ENCODE measurements at places on chromosomes 11 and 22. TPM values are rescaled to one million over a fixed set of nuclear protein-coding genes. Genes with fewer than 3 reads are reported as not detected.

The TRPT1 gene
- total RNA-seq = 82.3 TPM

The LRRC56 gene
- total RNA-seq = 0.25 TPM

- peaks cover 43% of the 10 kb centered on the region for H3K4me1 ChIP-seq
- H3K36me3 ChIP-seq = no peaks in the 10 kb centered on the region
- H3K4me3 ChIP-seq = no peak overlapping the region
- no peaks in the 10 kb centered on the region for H3K27me3 ChIP-seq
- H3K27ac ChIP-seq = peak overlapping the region; percentile 16
Measured at GRCh38 chr11:44977493-44977984, 26.9 kb upstream of the TP53I11 start.

GRCh38 chr11:65363770-65364169, 9.2 kb downstream of the TIGD3 start:
- DNase-seq = no peak
- H3K36me3 ChIP-seq = no peaks in the 10 kb centered on the region
- H3K4me3 ChIP-seq = no peak overlapping the region
- no peaks in the 10 kb centered on the region for H3K27me3 ChIP-seq
- peaks cover 24% of the 10 kb centered on the region for H3K4me1 ChIP-seq

- H3K36me3 ChIP-seq = no peaks in the 10 kb centered on the region
- no peaks in the 10 kb centered on the region for H3K27me3 ChIP-seq
- no peaks in the 10 kb centered on the region for H3K4me1 ChIP-seq
- H3K27ac ChIP-seq = no peak overlapping the region
- no peak for DNase-seq
Measured at GRCh38 chr11:42465623-42466022, 846.2 kb upstream of the API5 start.

DNA sequence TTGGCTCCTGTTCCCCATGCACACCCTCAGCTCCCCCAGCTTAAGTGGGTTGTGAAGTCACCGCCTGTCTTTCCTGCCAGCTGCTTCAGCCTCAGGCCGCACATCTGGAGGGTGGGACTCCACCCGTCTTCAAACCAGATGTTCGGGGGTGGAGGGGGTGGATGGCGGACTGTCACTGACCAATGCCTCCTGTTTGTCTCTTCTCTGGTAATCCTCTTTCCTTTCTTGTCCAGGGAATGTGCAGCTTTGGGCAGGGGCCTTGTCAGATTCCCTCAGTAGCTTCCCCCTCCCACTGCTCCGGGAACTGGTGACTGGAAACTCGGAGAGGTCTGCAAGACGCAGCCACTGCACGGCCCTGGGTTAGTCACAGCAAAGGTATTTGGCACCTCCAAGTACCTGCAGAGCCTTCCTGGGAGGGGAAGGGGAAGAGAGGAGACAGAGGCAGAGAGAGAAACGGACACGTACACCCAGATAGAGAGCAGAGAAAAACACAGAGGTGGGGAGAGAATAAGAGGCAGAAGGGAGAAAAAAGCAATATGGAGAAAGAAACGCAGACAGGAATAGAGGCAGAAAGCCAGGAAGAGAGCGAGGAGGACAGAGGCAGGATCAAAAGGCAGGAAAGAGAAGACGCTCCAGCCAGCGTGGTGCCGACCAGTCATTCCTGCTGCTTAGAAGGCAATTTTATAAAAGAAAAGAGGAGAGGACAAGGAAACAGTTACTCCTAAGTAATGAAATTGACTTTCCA, 56.1 kb upstream of the TIMP3 start:
- H3K27ac ChIP-seq = peak overlapping the region; percentile 79
- peaks cover 30% of the 10 kb centered on the region for H3K4me1 ChIP-seq
- no peaks in the 10 kb centered on the region for H3K36me3 ChIP-seq
- no peaks in the 10 kb centered on the region for H3K27me3 ChIP-seq

- no peak overlapping the region for H3K27ac ChIP-seq
- H3K4me1 ChIP-seq = peaks cover 17% of the 10 kb centered on the region
- no peak for DNase-seq
- H3K36me3 ChIP-seq = peaks cover 73% of the 10 kb centered on the region
- no peak overlapping the region for H3K4me3 ChIP-seq
Measured at GRCh38 chr22:46202897-46203600, 47.0 kb downstream of the CDPF1 start.

GRCh38 chr11:68897441-68897840, 6.2 kb downstream of the MRPL21 start:
- H3K4me3 ChIP-seq = no peak overlapping the region
- no peak for DNase-seq
- H3K4me1 ChIP-seq = peaks cover 32% of the 10 kb centered on the region

DNA sequence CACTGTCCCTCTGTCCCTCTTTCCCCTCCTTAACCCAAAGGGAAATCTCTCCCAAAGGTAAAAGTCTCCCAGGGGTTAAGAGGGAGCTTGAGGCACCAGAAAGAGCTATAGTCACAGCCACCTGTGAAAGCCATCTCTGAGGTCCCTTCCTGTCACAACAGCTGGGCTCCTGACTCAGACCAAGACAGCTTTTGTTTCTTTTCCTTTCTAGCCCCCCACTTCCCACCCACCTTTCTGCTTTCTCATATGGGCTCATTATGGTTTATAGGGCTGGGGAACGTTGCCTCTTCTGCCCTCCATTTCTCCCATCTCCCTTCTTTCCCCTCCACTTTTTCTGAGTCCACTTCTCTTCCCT, 19.1 kb downstream of the MIF start:
- peak overlapping the region; percentile 72 for H3K4me3 ChIP-seq
- H3K27me3 ChIP-seq = no peaks in the 10 kb centered on the region
- no peaks in the 10 kb centered on the region for H3K36me3 ChIP-seq
- H3K27ac ChIP-seq = peak overlapping the region; percentile 89

DNA sequence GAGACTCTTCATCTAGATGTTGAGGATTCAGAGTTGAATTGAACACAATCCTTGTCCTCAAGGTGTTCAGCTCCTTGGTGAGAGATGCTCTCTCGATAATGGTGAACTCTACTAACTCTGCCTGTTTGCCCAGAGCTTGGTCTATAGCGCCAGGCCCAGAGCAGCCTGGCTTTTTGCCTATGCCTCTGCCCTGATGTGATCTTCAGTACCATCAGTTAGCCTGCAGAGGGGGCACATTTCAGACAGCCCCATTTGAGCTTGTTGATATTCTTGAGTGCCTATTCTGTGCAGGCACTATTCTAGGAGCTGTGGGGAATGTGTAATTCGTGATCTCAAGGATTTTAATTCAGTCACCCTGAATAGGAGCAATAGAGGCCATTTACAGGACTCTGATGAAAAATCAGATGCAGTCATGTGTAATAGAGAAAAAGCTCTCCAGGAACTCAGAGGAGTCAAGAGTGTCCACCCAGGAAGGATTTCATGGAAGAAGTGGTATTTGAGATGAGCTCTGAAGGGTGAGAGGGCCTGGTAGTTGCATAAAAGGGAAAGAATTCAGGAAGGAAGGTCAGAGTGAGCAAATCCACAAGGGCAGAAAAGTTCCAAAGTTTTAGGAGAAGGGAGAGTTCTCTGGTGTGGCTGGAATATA, 19.3 kb downstream of the GTPBP1 start:
- peaks cover 100% of the 10 kb centered on the region for H3K36me3 ChIP-seq
- H3K4me3 ChIP-seq = no peak overlapping the region
- H3K4me1 ChIP-seq = peaks cover 22% of the 10 kb centered on the region
- H3K27ac ChIP-seq = no peak overlapping the region
- DNase-seq = no peak

DNA sequence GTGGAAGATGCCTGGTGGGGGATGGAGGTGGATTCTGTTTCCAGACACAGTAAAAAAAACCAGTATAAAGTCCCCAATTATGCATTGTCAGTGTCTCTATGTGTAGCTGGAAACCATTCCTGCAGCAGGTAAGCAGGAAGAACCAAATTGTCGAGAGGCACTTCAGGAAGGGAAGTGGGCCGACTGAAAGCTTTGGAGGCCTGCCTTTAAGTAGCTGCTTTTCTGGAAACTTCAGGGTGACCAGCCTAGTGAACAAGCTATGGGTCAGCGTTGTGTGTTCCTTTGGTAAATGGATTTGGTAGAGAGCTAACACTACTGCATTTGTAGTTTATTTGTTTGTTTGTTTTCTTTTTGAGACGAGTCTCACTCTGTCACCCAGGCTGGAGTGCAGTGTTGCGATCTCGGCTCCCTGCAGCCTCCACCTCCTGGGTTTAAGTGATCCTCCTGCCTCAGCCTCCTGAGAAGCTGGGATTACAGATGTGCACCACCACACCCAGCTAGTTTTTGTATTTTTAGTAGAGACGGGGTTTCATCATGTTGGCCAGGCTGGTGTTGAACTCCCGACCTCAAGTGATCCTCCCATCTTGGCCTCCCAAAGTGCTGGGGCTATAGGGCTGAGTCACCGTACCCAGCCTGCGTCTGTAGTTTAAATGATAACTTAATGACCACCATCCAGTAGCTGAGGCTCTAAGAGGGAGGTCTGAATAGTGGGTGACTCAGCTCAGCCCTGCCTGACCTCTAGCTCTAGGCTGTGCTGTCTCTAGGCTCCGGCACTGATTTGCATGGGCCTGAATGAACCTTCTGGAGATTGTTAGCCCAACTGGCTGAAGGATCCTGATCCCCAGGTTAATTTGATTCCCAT, 12.8 kb downstream of the PTPRJ start:
- H3K27ac ChIP-seq = no peak overlapping the region
- no peaks in the 10 kb centered on the region for H3K36me3 ChIP-seq
- H3K27me3 ChIP-seq = no peaks in the 10 kb centered on the region
- no peak overlapping the region for H3K4me3 ChIP-seq

- H3K27me3 ChIP-seq = no peaks in the 10 kb centered on the region
- H3K4me3 ChIP-seq = no peak overlapping the region
- no peak for DNase-seq
- peaks cover 21% of the 10 kb centered on the region for H3K4me1 ChIP-seq
Measured at GRCh38 chr11:113896156-113896879, 8.3 kb upstream of the HTR3B start.

DNA sequence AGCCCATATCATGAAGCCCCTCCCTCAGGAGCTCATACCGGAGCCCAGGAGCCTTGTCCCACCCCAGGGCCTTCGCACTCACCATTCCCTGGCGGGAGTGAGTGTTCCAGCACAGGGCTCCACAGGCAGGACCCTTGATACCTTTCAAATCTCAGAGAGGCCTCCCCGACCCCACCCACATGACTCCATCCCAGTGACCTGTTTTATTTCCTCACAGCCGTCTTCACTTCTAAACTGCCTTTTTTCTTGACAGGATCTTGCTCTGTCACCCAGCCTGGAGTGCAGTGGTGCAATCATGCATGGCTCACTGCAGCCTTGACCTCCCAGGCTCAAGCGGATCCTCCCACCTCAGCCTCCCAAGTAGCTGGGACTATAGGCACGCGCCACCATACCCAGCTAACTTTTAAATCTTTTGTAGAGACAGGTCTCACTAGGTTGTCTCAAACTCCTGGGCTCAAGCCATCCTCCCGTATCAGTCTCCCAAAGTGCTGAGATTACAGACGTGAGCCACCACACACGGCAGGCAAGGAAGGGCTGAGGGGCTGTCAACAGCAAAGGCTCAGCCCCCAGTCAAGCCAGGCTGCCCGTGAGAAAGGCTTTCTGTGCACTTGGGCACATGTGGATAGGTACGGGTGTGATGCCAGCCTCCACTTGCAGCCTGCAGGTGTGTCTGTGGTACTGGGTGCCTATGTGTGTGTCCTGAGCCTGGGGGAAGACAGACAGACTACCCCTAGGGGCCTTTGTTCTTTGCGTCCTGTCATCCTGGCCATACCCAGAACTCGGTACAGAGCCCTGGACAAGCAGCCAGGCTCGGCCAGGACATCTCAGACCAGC, 9.3 kb downstream of the RPL3 start:
- no peaks in the 10 kb centered on the region for H3K27me3 ChIP-seq
- peaks cover 78% of the 10 kb centered on the region for H3K4me1 ChIP-seq
- peak overlapping the region; percentile 67 for H3K27ac ChIP-seq
